Stimulated activated CD8-positive, alpha-beta memory T cell treated with anti-CD3 and anti-CD28 coated beads, Interleukin-7, amount 100 ng/mL, for 1 hour (primary cell): ENCODE measurements at places on chromosomes 11 and 22.

- DNase-seq = no peak
These were observed 98.9 kb downstream of the INSC start for GRCh38 chr11:15213471-15214231.

- DNase-seq = no peak
These were observed 4.9 kb downstream of the DUSP8 start for GRCh38 chr11:1567052-1567720.

DNA sequence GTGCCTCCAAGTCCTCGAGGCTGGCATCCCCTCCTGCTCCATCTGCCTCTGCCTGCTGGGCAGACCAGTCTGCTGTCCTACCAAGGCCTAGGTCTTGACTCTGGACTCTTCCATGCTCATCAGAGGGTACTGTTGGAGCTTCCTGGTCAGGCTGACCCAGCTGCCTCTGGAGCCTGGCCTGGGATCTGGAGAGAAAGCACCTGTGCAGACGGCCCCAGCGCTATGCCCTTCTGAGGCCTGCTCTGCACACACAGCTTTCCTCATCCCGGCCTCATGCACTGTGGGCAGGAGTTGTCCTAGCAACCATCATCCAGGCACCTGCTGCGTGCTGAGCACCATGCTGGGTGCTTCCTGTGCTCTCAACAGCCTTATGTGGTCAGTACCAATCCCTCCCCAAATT, 70.8 kb downstream of the CDKN1C start:
- DNase-seq = no peak

DNA sequence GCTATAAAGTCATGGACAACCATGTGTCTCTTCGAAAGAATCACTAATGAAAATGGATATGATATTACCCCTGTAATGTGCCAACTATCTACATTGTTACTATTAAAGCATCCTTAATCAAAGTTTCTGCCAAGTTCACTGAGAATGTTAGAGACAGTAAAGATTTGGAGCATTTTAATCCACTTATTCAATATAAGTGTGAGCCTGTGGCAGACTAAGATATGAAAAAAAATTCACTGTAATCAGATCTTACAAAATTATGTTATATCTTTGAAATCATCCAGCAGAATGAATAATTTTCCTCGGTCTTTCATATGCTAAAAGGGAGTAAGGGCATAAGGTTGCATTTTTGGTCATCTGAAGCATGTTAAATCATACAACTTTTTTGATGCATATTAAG, 49.9 kb downstream of the MAML2 start:
- no peak for DNase-seq

DNA sequence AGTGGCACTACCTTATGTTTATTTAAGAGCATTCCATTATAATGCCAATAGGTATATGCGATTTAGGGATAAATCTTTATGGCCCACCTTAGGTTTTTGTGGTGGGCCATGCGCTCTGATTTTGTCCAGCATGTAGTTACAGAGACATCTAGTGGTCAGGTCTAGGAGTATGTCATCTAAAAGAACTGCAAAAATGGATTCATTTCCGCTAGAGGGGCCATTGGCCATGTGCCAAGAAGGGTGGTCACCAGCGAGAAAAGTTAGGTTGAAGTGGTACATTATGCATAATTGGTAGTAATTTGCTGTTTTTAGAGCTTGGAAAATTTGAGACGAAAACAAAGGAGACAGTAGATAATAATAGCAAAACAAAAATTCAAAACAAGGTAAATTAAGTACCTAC, 27.7 kb downstream of the LRRC4C start:
- DNase-seq = no peak

- DNase-seq = no peak
These were observed 58.1 kb downstream of the LINC01488 start for GRCh38 chr11:69539416-69540117.

DNA sequence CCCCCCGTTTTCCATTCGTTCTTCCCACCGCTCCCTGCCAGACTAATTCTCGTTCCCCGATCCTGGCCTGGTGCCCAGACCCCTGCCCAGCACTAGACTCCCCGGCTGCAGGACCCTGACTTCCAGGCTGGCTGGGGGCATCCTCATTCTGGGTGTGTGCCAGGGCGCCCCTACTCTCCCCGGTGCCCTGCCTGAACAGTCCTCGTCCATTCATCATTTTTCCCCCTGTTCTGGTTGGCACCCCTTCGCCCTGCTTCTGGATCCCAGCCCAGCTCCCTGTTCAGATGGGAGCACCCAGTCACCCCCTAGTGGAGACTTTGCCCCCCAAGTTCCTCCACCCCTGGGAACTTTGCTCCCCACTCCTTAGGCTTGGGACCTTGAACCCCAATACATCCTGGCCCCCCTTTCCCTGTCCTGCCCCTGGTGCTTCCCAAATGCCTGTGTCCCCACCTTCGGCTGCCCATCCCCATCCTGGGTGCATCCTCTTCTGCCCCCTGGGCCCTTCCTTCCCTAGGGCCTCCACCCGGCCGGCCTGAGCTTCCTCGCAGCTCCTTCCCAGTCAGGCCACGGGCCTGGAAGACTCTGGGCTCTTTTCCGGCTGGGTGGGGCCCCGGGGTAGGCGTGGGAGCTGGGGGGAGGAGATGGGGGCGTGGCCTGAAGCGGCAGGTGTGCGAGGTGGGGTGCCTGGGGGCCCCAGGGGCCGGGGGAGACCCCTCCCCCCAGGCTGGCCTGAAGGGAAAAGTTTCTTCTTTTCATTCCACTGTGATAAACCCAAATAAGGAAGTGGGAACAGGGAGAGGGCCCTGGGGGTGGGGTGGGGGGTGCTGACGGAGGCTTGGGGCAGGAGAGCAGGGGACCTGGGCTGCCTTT, 908 bp downstream of the PLCB3 start:
- DNase-seq = no peak

DNA sequence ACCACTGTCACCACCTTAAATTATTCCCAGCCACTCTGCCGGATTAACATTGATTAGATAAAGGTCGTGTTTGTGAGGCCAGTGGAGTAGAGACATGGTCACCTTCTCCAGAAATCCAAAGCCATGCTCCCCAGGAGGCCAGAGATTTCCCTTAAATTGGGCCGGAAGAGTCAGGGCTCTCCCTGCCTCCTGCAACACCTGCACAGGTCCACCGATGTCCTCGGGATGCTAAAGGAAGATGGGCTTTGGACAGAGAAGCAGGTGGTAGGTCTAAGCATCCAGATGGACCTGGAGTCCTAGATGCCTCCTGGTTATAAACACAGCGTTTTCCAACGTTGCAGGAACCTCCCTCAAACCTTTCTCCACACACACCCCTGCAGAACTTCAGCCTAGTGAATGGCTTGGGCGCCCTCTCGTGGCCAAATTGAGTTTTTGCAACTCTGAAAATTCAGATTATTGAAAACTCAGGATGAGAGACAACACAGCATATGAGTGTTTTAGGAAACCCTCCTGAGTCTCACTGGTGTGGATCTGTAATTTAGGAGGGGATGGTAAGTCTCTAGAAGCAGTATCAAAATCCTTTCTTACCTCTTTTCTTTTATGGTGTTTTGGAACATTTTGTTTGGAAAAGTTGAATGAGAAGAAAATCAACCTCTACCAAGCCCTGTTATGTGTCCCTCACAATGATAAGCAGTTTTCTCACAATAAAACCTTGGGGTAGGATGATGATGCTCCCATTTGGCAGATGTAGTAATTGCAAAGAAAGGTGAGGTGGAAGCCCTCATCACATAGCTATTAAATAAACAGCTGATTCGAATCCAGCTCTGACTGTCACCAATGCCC, 109.6 kb downstream of the RRAS2 start:
- peak; percentile 41 for DNase-seq

DNA sequence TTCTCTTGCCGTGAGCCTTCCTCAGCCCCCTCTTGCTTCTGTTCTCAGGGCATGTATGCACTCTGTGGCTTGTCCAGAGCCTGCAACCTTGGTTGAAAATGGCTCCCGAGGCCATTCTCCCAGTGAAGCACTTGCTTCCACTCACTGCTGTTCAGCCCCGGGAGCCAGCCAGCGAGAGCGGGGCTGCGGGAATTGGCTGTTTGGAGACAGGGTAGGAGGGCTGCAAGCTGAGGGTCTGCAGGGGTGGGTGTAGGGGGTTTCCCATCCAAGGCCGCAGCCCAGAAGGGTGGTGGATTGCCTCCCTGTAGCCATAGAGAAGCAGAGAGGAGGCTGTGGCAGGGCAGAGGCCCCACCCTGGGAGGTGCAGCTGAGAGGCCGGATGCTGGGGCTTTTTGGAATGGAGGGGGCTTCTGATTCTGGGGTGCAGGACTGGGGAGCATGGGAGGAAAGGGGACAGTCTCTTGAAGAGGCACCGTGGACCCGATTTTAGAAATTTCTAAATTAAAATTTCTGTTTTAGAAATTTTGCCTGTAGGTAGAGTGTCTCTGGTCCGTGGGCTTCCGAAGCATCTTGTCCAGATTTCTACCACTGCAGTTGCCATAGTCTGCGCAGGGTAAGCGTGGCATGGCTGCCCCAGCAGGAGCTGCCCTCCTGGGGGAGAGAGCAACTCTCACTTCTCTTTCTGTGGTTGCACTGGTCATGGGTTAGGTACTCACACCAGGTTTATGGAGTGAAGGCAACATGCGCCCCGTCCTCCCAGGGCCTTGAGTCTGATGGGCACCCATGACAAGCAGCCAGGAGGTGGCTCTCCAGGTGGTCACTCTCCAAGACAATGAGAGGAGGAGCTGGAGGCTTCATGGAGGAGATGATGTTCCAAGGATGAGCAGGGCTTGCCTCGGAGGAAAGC, 100.2 kb downstream of the TBC1D22A start:
- no peak for DNase-seq

DNA sequence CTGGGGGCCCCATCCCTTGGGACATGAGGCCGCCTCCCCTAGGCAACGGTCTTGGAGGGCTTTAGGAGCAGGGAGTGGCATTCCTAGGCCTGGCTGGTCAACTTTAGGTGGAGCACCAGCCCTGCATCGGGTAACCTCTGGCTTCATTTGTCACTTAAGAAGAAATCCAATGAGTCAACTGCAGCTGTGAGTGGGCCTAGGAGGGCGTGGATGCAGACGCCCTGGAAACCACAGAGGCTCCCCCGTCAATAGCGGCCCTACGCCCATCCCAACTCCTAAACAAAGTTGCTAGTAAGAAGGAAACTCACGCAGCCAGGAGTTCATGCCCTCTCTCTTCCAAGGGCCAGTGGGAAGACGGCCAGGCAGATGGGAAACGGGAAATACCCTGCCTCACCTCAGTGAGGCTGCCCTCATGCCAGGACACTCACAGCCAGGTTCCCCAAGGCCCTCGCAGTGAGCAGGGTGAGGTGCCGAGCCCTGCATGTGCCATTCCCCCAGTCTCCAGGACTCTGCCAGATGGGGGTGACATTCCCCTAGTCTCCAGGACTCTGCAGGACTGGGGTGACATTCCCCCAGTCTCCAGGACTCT, 20.8 kb downstream of the BID start:
- no peak for DNase-seq

- no peak for DNase-seq
These were observed 73.3 kb upstream of the CSNK2A3 start for GRCh38 chr11:11426226-11426952.

- no peak for DNase-seq
These were observed 181.5 kb upstream of the ZBED5 start for GRCh38 chr11:11039208-11039965.

- DNase-seq = no peak
These were observed 1.9 kb downstream of the RCOR2 start for GRCh38 chr11:63914896-63915691.

DNA sequence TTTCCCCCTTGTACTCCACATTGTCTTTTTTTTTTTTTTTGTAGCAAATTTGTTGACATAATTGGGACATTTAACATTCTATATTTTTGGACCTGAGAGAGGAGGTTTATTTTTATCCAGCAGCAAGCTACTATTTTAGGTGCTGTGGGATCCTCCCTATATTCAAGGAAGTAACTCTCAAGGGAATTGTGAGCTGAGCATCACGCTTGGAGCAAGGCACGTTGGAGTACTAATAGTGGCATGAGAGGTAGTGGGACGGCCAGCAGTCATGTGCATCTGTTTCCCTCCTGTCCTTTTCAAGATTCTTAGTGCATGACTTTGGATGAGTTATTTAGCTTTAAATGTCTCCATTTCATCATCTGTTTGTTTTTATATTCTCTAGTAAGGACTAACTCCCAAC, 52.3 kb downstream of the EXT2 start:
- DNase-seq = no peak

DNA sequence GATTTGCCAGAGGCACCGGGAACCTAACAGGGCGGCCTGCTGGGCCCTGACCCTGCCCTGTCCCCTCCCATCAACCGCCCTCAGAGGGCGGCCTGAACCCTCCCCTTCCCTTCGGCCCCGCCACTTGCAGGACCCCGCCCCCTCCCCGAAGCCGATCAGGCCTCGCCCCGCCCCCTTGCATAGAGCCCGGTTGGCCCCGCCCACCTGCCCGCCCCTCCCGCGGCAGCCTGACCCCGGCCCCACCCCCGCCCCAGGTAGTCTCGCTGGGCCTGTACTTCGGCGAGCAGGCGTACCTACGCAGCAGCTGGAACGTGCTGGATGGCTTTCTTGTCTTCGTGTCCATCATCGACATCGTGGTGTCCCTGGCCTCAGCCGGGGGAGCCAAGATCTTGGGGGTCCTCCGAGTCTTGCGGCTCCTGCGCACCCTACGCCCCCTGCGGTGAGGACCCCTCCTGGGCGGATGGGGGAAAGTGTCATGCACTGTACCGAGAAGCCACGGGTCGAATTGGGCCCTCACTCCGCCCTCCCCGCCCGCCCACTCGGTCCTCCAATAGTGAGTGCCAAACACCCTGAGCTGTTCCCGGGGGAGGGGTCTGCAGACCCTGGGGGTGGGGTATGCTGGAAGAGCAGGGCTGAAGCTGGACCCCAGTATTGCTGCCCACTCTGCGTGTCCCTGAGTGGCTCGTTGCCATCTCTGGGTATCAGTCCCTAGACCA, 94.1 kb downstream of the CACNA1I start:
- no peak for DNase-seq

- no peak for DNase-seq
These were observed 10.4 kb downstream of the MMP27 start for GRCh38 chr11:102695201-102695600.

DNA sequence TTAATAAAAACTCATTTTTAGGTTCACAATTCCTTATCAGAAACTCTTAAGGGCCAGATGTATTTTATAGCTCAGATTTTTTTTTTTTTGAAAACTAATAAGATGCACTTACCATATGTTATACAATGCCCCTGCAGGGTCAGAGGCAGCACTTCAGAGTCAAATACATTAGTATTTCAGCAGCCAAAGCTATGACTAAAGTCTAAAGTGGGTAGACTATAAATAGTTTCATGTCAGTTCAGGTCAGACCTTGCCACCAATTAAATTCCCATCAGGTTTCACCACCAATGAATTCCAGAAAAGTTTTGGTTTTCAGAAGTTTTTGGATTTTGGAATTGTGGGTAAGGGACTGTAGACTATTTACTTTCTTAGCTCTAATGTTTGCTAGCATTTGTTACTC, 75.9 kb downstream of the FAM83F start:
- no peak for DNase-seq
